Activated CD4-positive, alpha-beta T cell treated with anti-CD3 and anti-CD28 coated beads, Interleukin-2, amount 10 ng/mL, durations not matched to agents 7 days and 5 days (primary cell): ENCODE measurements at places on chromosomes 12 and 14. TPM values are rescaled to one million over a fixed set of nuclear protein-coding genes. Genes with fewer than 3 reads are reported as not detected.

DNA sequence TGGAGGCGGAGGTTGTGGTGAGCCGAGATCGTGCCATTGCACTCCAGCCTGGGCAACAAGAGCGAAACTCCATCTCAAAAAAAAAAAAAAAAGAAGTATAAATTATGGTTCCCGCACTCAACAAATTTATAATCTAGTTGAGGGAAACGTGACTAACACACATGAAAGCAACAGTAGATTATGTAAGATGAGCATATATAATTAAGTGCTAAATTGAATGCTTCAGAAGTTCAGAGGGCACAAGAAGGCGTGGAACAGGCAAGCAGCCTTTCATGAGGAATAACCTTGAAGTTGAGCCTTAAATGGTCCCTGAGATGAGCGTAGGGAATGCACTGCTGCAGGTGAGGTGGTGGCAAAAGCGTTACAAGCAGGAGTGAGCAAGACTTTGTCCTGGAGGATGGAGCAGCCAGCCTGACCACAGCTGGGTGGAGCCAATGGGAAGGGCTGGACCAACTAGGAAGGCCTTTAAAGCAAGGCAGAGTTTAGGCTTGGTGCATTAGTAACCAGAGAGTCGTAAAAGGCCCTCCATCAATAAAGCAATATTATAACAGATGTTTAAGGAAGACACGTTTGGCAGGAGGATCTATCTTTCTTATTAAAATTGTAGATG, 30.6 kb upstream of the TUBA1A start:
- no peak for DNase-seq
- no peaks in the 10 kb centered on the region for H3K4me1 ChIP-seq
- peak overlapping the region; percentile 74 for H3K27ac ChIP-seq

The PZP gene
- not detected for total RNA-seq

DNA sequence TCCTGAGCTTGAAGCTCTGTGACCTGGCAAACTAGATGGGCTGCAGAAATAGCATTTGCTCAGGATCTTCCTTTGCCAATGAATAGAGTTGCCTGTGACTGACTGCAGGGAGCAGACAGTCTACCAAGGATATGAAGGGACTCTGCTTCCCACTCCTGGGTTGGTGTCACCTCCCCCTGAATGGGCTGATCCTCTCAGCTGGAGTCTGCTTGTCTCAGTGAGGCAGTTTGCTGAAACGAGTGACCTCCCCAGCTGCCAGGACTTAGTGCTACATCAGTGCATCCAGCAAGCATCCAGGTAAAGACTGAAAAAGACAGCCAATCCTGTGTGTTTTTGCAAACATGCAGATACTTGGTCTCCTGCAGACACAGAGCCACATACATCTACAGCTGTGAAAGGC, 28.5 kb downstream of the PAH start:
- no peaks in the 10 kb centered on the region for H3K27me3 ChIP-seq
- H3K36me3 ChIP-seq = no peaks in the 10 kb centered on the region

GRCh38 chr14:99101855-99102461, 170.0 kb downstream of the BCL11B start:
- H3K4me1 ChIP-seq = no peaks in the 10 kb centered on the region
- no peak for DNase-seq
- peaks cover 3% of the 10 kb centered on the region for H3K36me3 ChIP-seq
- H3K27ac ChIP-seq = peak overlapping the region; percentile 6
- H3K27me3 ChIP-seq = no peaks in the 10 kb centered on the region

DNA sequence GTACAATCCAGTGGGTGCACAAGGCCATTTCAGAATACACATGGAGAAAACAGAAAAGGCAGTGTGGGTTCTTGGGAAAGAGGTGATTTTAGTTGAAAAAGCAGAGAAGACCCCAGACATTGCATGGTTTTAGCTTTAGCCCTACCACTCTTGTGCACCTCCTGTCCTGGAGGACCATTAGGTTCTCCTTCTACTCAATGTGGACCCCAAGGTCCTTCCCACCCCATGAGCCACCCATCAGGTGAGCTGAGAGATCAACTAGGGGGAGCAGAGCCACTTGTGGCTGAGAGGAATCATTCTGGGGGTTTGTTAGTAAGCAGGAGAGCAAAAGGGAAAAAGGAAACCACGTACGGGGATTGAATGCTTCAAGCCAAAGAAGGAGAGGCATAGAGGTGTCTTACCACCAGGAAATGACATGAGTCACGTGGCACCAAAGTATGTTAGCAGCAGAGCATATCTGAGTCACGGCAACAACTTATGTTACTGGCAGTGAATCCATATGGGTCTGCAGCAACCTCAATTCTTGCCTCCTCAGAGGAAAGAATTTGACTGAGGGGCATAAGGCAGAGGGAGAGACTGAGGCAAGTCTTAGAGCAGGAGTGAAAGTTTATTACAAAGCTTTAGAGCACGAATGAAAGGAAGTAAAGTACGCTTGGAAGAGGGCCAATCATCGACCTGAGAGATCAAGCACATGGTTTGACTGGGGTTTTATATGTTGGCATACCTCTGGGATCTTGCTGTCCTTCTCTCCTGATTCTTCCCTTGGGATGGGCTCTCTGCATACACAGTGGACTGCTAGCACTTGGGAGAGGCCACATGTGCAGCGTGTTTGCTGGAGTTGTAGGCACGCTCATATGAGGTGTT, 73.9 kb downstream of the HSD17B6 start:
- H3K27ac ChIP-seq = peak overlapping the region; percentile 79
- peak overlapping the region; percentile 21 for H3K4me3 ChIP-seq
- peaks cover 6% of the 10 kb centered on the region for H3K36me3 ChIP-seq
- peaks cover 18% of the 10 kb centered on the region for H3K4me1 ChIP-seq

The KRT79 gene
- total RNA-seq = not detected

GRCh38 chr12:120072472-120073249, 43.9 kb downstream of the RAB35 start:
- H3K27me3 ChIP-seq = no peaks in the 10 kb centered on the region
- H3K27ac ChIP-seq = no peak overlapping the region
- H3K4me1 ChIP-seq = peaks cover 18% of the 10 kb centered on the region
- no peak for DNase-seq
- H3K36me3 ChIP-seq = peaks cover 38% of the 10 kb centered on the region

GRCh38 chr14:91365552-91365951, 52.1 kb downstream of the CCDC88C start:
- H3K4me3 ChIP-seq = no peak overlapping the region
- no peak overlapping the region for H3K27ac ChIP-seq
- no peak for DNase-seq

The PNN gene
- total RNA-seq = 91.2 TPM

- peaks cover 7% of the 10 kb centered on the region for H3K4me1 ChIP-seq
- no peak overlapping the region for H3K27ac ChIP-seq
- DNase-seq = no peak
- H3K4me3 ChIP-seq = no peak overlapping the region
Measured at GRCh38 chr12:122481861-122482260, 18.9 kb downstream of the ZCCHC8 start.

DNA sequence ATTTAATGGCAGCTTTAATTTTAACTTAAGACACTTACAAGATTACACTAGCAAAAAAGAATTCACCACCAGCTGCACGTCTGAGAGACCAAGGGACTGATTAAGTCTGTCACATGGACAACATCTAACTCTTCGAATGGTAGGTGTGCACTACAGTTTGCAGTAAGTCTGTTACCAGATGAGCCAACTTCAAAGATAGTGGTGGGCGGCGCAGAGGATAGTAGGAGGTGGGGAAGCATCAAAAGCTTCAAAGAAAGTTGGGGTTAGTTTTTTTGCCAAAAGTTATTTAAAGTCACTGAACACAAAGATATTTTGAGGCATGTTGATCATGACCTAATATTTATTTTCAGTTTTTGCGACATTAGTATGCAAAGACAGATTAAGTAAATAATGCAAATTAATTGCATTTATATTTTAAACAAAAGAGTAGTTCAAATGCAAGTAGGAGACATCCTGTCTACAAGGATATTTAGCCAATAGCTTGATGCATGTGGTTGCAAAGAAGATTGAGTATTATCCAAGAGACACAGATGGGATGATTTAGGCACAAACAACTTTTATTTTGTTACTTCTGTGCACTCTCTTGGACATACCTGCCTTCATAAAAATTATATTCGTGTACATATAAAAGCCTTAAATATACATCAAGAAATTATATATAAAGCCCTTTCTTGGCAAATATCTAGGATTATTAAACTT, 327.7 kb downstream of the BMP4 start:
- no peaks in the 10 kb centered on the region for H3K27me3 ChIP-seq
- no peak for DNase-seq
- no peak overlapping the region for H3K4me3 ChIP-seq
- no peaks in the 10 kb centered on the region for H3K36me3 ChIP-seq
- H3K27ac ChIP-seq = no peak overlapping the region
- H3K4me1 ChIP-seq = no peaks in the 10 kb centered on the region

GRCh38 chr12:67456431-67456901, 187.3 kb downstream of the CAND1 start:
- DNase-seq = no peak
- H3K27me3 ChIP-seq = peaks cover 23% of the 10 kb centered on the region
- H3K36me3 ChIP-seq = no peaks in the 10 kb centered on the region
- H3K4me3 ChIP-seq = no peak overlapping the region

The DICER1 gene
- total RNA-seq = 63.6 TPM

- H3K27me3 ChIP-seq = no peaks in the 10 kb centered on the region
- H3K36me3 ChIP-seq = peaks cover 9% of the 10 kb centered on the region
- DNase-seq = no peak
- H3K4me3 ChIP-seq = no peak overlapping the region
- H3K27ac ChIP-seq = no peak overlapping the region
- H3K4me1 ChIP-seq = no peaks in the 10 kb centered on the region
Measured at GRCh38 chr12:2924019-2924418, 33.3 kb downstream of the TULP3 start.

- H3K4me1 ChIP-seq = no peaks in the 10 kb centered on the region
- no peak overlapping the region for H3K27ac ChIP-seq
- no peak for DNase-seq
- peaks cover 8% of the 10 kb centered on the region for H3K27me3 ChIP-seq
- H3K4me3 ChIP-seq = no peak overlapping the region
- H3K36me3 ChIP-seq = no peaks in the 10 kb centered on the region
Measured at GRCh38 chr12:64889434-64890216, 65.2 kb downstream of the TBC1D30 start.

The ARMH4 gene
- 0.07 TPM for total RNA-seq

The OR4Q3 gene
- total RNA-seq = not detected

DNA sequence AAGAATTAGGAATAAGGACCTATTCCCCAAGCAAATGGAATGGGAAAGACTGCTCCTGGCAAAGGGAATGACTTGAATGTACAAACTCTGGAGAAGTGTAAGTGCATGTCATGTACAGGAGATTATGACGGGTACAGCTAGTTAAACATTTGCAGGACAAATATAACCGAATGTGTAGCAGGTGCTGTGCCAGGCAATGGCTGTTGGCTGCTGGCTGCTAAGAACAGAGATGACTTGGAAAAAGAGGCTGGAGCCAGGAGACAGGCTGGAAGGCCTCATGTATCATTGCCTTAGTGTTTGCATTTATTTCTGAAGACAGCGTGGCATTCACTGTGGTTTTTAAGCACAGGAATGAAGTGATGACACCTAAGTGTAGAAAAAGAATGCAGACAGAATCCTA, 136.8 kb downstream of the TTC8 start:
- no peaks in the 10 kb centered on the region for H3K4me1 ChIP-seq
- no peak overlapping the region for H3K4me3 ChIP-seq
- H3K27ac ChIP-seq = no peak overlapping the region
- DNase-seq = no peak

DNA sequence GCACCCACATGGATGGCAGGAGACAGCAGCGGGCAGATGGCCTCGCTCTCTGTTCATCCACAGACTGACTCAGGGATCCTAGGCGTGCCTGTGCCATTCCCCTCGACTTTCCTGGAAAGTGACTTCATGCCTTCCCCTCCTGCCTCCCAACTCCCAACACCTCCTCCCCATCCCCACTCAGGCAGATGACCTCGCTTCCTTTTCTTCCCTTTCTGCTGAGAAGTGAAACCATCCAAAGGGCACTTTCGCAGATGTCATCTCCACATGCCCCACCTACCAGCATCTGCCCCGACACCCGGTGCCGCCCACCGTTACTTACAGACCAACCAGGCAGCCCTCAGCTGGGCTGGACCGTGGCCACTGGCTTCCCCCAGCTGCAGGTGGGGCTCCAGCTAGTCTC, 29.6 kb downstream of the BEGAIN start:
- peaks cover 4% of the 10 kb centered on the region for H3K4me1 ChIP-seq
- H3K27ac ChIP-seq = no peak overlapping the region
- H3K27me3 ChIP-seq = no peaks in the 10 kb centered on the region
- H3K4me3 ChIP-seq = no peak overlapping the region

DNA sequence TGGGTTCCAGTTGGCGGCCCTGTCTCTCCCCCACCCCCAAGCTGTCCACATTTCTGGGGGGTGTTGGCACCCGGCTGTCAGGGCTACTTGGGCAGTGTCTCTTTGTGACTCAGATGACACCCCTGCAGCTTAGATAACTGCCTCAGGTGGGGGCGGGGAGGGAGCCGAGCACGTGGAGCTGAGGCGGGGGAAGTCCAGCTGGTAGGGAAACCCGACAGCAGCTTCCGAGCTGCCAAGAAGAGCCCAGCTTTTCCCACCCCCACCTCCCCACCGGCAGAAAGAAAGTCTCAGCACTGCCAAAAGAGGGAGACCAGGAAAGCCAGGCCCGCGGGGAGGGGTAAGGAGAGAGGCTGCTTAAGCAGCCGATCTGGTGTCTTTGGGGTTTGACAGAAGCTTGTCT, 1.4 kb downstream of the LRTM2 start:
- no peak overlapping the region for H3K27ac ChIP-seq
- no peak overlapping the region for H3K4me3 ChIP-seq
- no peak for DNase-seq
- H3K36me3 ChIP-seq = no peaks in the 10 kb centered on the region
- peaks cover 23% of the 10 kb centered on the region for H3K27me3 ChIP-seq

The SLC2A14 gene
- 0.12 TPM for total RNA-seq

GRCh38 chr14:102560458-102561261, 31.8 kb upstream of the RCOR1 start:
- DNase-seq = no peak
- H3K27ac ChIP-seq = no peak overlapping the region
- no peak overlapping the region for H3K4me3 ChIP-seq
- peaks cover 4% of the 10 kb centered on the region for H3K4me1 ChIP-seq

GRCh38 chr12:113758165-113758924, 207.8 kb downstream of the RBM19 start:
- H3K4me3 ChIP-seq = no peak overlapping the region
- no peak for DNase-seq
- no peak overlapping the region for H3K27ac ChIP-seq
